Immature natural killer cell (primary cell): ENCODE measurements at places on chromosomes 3 and 15. TPM values are rescaled to one million over a fixed set of nuclear protein-coding genes. Genes with fewer than 3 reads are reported as not detected.
A peak's percentile ranks its signal among the peaks of the same experiment; 100 is the strongest.

DNA sequence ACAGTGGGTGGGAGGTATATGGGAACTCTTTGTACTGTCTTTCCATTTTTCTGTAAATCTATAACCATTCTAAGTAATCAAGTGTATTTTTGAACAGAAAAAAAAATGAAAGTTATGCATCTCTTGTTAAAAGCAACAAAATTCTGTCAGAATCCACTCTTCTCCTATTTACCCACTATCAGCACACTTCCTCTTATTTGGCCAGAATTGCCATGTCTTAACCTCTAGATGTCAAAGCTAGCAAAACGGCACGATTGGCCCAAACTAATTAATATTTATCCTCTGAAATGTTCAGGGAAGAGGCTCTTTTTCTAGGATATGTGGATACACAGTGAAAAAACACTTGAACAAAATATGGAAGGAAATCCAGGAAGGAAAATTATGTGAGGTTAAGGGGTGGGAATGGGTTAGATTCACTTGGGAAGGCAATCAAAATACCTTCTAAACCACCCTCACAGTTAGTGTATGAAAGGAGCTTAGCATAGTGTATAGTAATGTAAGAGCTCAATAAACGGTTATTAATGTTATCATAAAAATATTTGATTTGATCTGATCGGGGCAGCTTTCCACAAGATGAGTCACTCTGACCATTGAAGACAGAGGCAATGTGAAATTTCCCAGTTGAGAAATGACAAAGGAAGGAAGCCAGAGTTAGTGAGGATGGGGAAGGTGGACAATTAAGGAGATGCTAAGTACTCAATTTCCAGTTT, 20.1 kb upstream of the TGFBR2 start:
- DNase-seq = no peak

CDCP1 gene
- polyA plus RNA-seq = 2.0 TPM

C15orf62 gene
- 0.08 TPM for polyA plus RNA-seq

MAGEL2 gene
- polyA plus RNA-seq = not detected

GRCh38 chr3:133282236-133282635, 117.6 kb upstream of the BFSP2 start:
- no peak for DNase-seq

DNA sequence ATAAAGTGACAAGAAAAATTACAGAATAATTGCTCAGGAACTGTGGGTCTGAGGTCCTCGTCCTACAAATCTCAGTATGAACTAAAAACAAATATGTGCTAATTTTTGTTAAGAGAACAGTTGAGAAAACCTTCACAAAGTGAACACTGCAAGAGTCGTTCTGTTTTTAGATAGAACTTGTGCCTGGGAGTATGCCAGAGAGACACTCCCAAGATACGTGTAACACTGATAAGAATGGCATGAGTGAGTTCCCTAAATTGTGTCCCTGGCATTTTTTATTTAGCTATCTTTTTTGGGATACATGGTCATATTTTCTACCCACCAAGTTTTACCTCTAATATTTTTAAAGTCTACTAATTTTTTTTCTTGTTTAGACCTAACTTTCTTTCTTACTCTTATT, 860.0 kb upstream of the NR2F2 start:
- no peak for DNase-seq

DNA sequence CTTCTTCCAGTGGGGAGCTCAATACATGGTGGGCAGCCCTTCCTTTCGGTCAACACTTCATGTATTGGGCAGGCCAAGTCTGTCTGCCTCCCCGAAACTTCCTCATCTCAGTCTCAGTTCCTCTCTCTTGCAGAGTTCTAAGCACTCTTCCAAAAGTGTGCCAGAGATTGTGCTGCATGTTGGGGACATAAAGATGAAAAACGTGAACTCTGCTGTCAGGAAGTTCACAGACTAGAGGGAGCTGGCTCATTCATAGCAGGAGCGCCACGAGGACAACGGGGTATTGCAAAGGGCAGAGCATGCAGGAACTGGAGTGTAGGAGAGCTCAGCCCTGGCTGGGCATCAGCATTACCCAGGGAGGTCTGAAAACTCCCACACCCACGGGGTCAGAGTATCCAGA, 15.3 kb upstream of the EPHB3 start:
- no peak for DNase-seq

GRCh38 chr3:112653209-112653871, 12.4 kb upstream of the CCDC80 start:
- DNase-seq = no peak

DNA sequence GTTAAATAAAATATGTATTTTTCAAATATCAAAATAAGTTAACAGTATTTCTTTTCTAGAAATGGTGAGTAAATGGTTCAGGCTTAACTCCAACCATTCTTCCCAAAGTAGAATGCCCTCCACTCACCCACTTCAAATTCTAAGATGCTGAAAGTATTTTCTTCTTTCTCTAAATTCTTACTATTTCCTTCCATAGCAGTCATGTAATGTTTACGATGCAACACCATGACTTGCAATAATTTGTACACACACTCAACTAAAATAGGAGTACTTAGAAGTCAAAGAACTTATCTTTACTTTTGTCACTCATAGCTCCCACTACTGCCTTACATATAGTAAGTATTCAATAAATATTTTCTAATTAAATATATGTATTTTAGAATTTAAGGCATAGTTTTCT, 65.0 kb downstream of the AQR start:
- DNase-seq = no peak

CGNL1 gene
- not detected for polyA plus RNA-seq

WDR93 gene
- polyA plus RNA-seq = 0.16 TPM

GNAT1 gene
- polyA plus RNA-seq = not detected

- DNase-seq = no peak
These were observed 93.1 kb downstream of the BTD start for GRCh38 chr3:15694628-15695027.

- no peak for DNase-seq
These were observed 4.1 kb upstream of the ECT2 start for GRCh38 chr3:172746475-172746874.

GRCh38 chr3:120864541-120864940, 43.5 kb upstream of the STXBP5L start:
- no peak for DNase-seq

GPR156 gene
- not detected for polyA plus RNA-seq

- no peak for DNase-seq
These were observed 72.9 kb downstream of the RPN1 start for GRCh38 chr3:128577711-128578110.

SLC6A1 gene
- polyA plus RNA-seq = not detected

- DNase-seq = no peak
These were observed 39.5 kb upstream of the FMN1 start for GRCh38 chr15:33234020-33234461.

DNA sequence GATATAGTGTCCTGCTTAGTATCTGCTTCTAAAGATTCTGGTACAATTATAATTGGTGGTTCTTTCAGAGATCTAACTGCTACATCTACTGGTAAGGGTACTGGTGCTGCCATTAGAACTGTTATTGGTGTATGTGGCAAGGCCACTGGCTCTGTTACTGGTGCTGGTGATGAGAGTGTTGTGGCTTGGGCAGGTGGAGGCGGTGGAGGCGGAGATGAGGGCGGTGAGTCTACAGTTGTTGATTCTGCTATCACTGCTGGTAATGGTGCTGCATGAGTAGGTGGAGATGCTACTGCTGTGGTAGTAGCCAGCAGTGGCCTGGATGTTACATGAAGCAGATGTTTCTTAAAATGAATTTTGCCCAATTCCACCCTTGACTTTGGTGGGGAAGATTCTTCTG, 40.1 kb downstream of the SETD2 start:
- no peak for DNase-seq

NEK11 gene
- polyA plus RNA-seq = 0.47 TPM

- peak; percentile 96 for DNase-seq
These were observed at the start of gene CCDC174 for GRCh38 chr3:14651440-14652251. Gene CCDC174, plus strand, starts transcription at chr3:14651762. Its CDS starts 75 bp downstream, at chr3:14651837.

ZNF620 gene
- polyA plus RNA-seq = 1.7 TPM

GRCh38 chr3:162842549-162843216, 1346.1 kb downstream of the OTOL1 start:
- DNase-seq = no peak

DNA sequence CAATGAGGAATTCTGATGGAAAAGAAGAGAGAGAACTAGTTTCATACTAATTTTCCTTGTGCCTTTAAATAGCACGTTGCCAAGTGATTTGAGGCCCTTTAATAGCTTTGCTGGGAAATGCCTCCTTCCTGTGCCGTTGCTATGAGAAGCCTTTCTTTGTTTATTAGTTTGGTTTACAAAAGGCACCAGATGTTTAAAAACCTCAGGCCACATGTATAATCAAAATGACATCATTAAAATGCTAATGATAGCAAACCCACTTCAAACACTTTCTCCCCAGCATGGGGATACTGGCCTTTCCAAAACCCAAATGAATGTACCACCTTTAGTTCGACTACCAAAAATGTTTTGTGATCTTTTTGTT, 50.0 kb upstream of the TBC1D23 start:
- DNase-seq = no peak

KIF9 gene
- polyA plus RNA-seq = 4.1 TPM

SCAPER gene
- 6.8 TPM for polyA plus RNA-seq

EBLN2 gene
- polyA plus RNA-seq = 0.18 TPM

DNA sequence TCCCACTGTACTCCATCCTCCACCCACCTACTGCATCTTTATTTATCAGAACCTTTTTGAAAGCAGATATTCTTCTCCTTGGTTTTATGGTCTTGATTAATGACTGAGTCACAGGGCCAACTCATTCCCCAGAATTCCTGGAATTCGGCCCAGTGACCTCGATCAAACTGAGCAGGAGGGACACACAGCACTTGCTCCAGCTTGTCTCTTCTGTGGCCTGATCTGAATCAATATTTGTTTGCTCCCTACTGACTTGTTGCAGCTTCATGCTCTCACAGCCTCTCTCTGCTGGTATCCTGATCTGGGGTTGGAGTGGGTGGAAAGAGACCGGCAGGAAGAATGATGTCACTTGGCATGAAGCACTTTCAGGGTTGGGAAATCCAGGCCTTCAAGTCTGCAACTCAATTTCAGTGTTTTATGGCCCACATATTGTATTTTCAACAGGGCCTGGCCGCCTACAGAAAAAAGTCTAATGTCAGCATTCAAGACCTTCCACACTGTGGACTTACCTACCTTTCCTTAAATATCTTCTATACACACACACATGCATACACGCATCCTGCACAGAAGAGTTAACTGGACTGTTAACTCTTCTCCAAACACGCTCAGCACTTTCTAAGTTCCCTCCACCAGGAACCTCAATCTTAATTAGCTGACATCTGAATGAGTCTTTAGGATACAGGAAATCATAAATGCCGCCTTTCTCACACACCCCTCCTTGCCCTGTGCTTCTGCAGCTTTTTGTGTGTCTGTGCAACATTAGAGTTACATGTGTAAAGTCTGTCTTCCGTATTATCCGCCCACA, 4.6 kb downstream of the ANXA2 start:
- no peak for DNase-seq

DNA sequence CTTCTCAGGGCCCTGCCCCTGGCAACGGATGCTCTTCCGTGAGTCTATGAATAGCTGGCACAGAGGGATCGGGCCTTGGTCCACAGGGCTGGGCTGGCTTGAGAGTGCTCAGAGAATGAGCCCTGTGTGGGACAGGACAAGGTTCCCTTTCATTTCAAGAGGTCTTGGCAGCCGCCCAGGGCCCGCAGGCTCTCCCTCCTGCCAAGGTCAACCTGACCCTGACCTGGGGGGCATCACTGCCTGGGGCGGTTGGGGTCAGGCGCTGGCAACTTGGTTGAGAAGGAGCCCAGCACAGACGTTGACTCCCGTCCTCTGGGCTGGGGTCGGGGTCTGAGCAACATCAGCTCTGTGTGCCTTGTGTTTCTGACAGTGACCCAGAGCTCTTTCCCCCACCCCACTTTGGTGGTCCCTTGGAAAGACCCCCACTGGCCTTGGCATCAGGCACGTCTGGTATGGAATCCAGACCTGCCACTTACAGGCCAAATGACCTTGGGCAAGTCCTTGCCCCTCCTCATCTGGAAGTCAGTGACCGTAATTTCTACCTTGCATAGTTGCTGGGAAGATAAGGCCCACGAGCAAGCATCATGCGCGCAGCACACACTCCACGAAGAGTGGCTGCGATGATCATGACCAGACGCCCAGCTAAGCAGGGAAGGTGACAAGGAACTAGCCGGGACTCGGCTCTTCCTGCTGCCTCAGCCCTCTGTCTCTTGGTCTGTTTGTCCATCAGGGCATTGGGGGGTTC, 36.4 kb downstream of the EPHB3 start:
- no peak for DNase-seq

DNA sequence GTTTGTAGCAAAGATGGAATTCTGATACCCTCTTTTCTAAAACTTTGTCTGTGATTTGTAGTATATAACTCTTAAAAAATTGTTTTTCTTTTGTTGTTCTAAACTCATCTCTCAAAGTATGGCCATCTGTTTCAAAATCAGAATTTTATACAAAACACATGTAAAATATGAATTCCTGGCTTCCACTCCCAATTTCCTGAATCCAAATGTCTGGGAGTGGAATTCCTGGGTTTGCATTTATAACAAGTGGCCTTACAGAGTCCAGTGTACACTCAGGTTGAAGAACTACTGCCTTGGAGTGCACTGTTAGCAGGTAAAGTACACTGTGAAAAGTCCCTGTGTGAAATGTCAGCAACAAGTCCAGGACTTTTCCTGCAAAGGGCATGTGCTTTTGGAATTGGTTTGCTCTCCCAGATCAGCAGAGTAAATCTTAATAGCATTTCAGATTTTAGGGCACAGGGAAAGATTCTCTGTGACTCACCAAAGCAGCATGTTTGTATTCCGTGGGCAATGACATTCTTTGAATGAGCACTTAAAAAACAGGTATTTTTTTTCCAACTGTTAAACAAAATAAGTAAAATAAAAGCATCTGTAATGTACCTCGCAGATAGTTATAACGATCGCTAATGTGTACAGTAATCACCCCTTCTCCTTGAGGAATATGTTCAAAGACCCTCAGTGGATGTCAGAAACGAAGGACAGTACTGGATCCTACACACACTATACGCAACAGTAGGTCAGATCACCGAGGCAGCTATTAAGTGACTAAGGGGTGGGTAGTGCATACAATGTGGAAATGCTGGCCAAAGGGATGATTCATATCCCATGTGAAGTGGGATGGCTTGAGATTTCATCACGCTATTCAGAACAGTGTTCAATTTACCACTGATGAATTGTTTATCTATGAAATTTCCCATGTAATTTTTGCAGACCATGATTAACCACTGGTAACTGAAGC, 2.0 kb upstream of the CLDN16 start:
- DNase-seq = no peak

- no peak for DNase-seq
These were observed 274.7 kb upstream of the CTNNB1 start for GRCh38 chr3:40924559-40925141.

- no peak for DNase-seq
These were observed 10.0 kb downstream of the RAD18 start for GRCh38 chr3:8953313-8953712.

DNA sequence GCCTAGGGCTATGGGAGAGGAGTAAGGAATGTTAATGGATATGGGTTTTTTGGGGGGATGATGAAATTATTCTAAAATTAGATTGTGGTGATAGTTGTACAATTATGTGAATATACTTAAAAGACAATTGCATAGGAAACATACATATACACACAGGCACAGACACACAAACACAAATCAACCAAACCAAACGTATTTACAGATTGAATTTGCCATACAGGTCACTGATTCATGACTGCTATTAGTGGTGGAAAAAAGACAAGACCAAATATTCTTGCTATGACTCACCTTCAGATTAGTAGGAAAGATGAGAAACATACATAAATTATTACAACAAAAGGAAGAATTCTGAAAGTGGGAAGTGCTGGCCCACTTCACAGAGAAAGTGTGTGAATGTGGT, 85.3 kb downstream of the C3orf38 start:
- DNase-seq = no peak
